Choroid plexus epithelial cell (primary cell): ENCODE measurements at places on chromosomes 4 and X.
A peak's percentile ranks its signal among the peaks of the same experiment; 100 is the strongest.

DNA sequence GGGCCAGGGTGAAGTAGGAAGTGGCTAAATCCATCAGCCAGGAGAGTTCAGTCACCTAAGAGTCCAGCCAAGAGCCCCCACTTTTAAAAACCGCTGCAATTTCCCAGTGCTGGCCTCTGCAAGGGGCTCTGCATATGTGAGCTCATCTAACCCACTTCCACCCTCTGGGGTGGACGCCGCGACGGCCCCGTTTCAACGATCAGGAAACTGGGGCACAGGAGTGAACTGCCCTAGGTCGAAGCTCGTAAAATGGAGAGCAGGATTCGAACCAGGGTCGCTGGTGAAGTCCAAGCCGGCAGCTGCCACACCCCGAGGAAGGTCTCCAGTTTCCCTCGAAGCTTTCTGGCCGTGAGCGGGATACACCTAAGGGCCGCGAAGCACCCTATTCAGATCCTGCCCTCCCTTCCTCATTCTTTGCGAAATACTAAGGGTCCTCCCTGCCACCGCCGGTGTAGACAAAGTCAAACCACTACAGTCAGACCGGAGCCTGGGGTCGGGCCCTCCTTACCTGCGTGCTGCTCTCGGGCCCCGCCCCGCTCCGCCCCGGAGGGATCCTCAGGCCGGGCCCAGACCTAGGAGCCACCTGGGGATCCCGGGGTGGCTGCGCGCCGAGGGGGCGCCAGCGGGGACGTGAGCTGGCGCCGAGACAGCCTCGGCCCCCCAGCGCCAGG lies 446 bp downstream of the EVC2 start:
- DNase-seq, result peak; percentile 23

- DNase-seq, result peak; percentile 30
Observed at GRCh38 chr4:22410645-22411247, 105.1 kb downstream of the ADGRA3 start.

DNA sequence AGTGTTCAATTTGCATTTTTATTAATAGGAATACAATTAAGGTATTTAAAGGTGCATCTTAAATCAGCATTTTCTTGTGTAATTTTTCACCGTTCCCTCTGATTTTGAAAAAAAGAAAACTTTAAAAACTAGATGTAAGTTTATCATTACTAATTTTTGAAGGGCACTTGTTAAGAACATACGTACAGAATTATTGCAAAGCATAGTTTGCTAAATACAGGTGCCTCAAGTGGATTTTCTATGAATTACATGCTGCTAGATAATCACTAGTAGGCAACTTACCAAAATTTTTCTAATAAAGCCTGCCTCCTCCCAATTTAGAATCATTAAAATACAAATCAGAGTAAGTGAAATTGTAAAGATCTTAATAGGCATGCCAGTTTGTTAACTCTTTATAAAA lies 8.5 kb downstream of the CNKSR2 start:
- DNase-seq, result peak; percentile 5

- no peak for DNase-seq
Observed at GRCh38 chrX:16076834-16077233, 46.5 kb upstream of the GRPR start.

GRCh38 chrX:57070185-57070984 lies 51.0 kb downstream of the SPIN2B start:
- DNase-seq, result no peak

DNA sequence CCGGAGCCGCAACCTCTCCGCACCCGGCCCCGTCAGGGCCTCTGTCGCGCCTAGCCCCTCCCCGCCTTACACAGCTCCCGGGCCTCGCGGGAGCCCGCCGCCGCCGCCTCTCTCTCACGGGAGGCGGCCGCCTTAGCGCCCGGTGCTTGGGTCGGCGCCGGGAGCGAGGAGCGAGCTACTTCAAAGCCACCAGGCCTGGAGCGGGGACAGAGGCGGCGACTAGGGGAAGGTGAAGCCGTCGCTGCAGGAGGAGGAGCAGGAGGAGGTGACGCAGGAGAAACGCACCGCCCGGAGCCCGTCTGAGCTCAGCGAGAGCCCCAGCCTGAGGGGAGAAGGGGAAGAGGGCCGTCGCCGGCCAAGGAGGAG lies 250 bp downstream of the USP9X start:
- DNase-seq, result no peak

GRCh38 chrX:130799393-130799792 lies 103.6 kb downstream of the ENOX2 start:
- peak; percentile 24 for DNase-seq

DNA sequence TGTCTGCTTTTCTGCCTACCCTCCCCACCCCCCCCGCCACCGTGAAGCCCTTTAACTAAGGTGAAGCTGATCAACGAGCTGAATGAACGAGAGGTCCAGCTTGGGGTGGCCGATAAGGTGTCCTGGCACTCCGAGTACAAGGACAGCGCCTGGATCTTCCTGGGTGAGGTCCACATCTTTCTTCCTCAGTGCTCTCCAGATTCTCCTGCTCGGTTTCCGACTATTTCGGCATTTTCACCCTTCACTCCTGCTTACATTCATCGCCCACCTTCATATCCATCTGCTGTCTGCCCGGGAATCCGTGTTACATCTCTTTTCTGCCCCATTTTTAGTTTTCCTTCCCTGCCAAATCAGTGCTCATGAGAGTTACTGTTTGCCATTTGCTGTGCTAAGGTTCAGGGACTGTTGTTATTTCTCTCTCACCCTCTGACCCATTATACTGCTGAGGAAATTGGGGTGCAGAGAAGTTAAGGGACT lies 459 bp downstream of the RBMX2 start:
- DNase-seq, result no peak

- DNase-seq, result peak; percentile 64
Observed at GRCh38 chr4:151192556-151193235, 84.3 kb upstream of the PRSS48 start.

- peak; percentile 59 for DNase-seq
Observed at GRCh38 chr4:1249731-1250526, 999 bp upstream of the CTBP1 start.

GRCh38 chrX:136021160-136021559 lies 35.9 kb downstream of the SLC9A6 start:
- DNase-seq, result no peak

- no peak for DNase-seq
Observed at GRCh38 chr4:996997-997374, 3.8 kb upstream of the SLC26A1 start.

GRCh38 chrX:120603707-120604360 lies at the start of gene MCTS1:
TSS of gene MCTS1 (plus strand) at chrX:120604101. CDS start at chrX:120604237, 136 bp downstream.
- peak; percentile 97 for DNase-seq

GRCh38 chrX:40171513-40172400 lies 74.0 kb upstream of the BCOR start:
- peak; percentile 44 for DNase-seq

GRCh38 chr4:114366368-114366767 lies 232.2 kb upstream of the UGT8 start:
- DNase-seq, result peak; percentile 18

- DNase-seq, result peak; percentile 78
Observed at GRCh38 chr4:55503169-55503568, 43.5 kb downstream of the CLOCK start.
